ENCODE measurements at places on chromosomes 3 and 15.

DNA sequence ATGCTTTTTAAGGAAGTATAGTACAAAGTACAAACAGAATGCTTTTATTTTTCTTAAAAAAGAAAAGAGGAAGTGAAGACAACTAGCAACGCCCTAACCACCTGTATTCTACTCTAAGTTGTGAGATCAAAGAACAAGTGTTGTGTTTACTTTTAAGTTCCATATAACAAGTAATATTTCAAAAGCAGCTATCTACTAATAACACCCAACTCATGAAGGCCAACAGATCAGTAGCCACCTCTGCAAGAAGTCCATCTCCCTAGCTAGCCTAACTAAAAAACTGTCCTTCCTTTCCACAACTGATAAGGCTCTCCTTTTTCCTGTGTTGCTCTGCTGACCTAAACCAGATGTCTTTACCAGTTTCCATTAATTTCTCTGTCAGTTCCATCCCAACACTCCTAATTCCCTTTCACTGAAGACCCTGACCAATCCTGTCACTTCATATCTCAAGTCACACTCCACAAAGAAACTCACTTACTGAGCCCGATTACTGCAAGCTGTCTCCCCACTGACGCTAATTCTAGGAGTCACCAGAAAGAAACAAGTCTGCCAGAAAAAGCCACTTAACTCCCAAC, 26.9 kb downstream of the PHC3 start:
- no peak for DNase-seq

DNA sequence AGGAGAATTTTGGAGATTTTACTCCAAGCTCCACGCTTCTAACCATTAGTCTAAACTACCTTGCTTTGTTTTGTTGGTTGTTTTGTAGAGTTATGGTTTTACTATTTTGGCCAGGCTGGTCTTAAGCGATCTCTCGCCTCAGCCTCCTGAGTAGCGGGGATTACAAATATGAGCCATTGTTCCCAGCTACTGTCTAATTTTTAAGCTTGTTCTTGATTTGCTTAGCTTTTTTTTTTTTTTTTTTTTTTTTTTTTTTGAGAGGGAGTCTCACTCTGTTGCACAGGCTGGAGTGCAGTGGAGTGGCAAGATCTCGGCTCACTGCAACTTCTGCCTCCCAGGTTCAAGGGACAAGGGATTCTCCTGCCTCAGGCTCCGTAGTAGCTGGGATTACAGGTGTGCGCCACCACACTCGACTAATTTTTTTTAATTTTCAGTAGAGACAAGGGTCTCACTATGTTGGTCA, 28.5 kb downstream of the EFCAB12 start:
- no peak for DNase-seq

GRCh38 chr3:139935866-139936817, 1.2 kb downstream of the CLSTN2 start:
- DNase-seq = peak; percentile 59

GRCh38 chr15:61195116-61196002, 33.7 kb downstream of the RORA start:
- no peak for DNase-seq

DNA sequence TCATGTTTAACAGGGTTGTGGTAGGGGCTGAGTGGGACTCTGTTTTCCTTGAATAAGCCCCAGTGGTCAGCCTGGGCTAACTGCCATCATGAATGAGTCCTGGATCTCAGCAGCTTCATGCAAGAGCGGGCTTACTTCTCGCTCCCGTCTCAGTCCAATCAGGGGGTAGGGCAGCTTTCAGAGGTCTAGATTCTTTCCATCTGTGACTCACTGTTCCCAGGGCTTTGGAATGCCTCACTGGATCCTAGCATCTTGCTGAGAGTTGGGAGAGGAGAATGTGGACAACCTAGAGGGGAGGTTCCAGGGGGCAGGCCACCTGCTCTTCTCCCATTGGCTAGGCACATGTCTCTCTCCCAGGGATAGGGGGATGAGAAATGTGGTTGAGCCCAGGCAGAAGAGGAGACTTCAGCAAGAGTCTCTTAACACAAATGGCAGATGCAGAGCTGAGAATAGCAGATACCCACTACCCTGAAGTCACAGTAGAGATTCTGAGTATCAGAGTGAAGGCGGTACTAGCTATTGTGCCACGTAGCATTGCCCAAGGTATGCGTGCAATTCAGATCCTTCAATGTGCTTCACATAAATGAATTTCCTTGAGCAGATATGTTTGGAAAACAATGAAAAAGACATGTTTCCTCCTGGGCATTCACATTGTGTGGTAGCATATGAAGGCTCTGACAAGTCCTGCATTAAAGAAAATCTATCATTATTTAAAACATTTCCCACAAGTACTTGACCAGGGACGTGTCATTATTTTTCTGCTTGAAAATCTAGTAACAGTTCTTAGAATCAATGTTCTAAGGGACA, 257.7 kb upstream of the PROK2 start:
- no peak for DNase-seq

DNA sequence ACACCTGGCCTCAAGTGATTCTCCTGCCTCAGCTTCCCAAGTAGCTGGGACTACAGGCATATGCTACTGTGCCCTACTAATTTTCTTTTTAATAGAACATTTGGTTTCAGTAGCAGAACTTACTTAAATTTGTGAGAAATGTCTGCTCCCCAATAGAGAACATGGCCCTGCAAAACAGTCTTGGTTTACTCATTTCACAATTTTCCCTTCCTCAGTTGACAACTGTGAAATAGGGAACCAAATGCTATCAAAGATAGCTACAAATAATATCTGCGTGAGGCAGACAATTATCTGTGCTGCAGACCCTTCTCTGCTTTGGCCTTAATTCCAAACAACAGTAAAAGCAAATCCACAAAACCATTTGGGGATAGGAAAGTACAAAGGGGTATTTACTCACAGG, 22.6 kb downstream of the METTL6 start:
- no peak for DNase-seq

DNA sequence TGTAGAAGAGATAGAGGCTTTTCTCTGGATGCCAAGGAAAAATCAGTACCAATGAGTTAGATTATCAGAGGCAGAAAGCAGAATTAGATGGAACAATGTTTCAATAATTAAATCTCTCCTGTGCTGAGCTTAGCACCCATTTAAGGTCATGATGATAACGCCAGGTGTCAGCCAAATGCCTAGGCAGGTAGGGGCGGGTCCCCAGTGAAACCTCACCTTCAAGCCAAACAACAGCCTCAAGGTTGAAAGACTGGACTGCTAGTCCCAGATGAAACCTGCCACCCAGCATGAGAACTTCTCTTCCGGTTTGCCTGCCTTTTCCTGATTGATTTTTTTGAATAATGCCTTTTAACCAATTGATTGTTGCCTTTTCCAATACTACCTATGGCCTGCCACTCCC, 363.0 kb downstream of the PLOD2 start:
- DNase-seq = no peak

DNA sequence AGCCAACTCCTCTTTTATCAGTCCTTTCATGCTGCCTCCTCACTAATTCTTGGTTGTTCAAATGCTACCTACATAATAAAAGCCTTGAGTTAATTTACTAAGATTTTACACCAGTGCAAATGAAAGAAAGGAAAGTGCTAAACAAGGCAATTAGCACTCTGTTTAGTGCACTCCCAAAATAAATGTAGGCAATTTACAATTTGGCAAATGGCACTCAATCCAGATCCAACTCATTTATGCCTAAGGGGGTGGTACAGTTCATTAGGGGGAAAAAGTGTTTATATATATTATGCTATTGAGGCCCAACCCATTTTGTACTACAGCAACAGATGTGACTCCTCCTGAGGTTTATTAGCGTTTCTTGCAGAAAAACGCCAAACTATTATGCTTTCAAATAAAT, 370.1 kb downstream of the NR2F2 start:
- no peak for DNase-seq

DNA sequence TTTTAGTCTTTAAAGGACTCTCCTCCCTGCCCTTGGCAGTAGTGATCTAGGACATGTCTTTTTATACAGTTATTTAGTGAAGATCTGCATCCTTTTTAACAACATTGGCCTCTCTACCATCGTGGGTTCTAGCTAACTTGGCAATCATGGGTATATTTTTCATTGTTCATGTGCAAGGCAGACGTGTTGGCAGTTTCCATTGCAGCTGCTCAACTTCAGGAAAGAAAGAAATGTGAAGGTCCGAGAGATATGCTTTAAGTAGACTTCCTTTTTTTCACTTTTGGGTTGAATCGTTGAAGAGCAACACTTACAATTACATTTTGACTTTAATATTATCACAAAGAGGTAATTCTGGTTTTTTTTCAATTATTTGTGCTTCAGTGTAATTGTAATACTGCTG, 172.6 kb downstream of the SATB1 start:
- DNase-seq = no peak

- DNase-seq = no peak
Measured at GRCh38 chr3:17110660-17111396, 226.1 kb downstream of the PLCL2 start.

GRCh38 chr15:33094336-33094735, 100.2 kb downstream of the FMN1 start:
- DNase-seq = no peak

- no peak for DNase-seq
Measured at GRCh38 chr3:174333640-174334039, 525.5 kb upstream of the NAALADL2 start.

- no peak for DNase-seq
Measured at GRCh38 chr3:116785226-116785625, 75.6 kb downstream of the TUSC7 start.

GRCh38 chr15:80695099-80695910, at the start of gene ABHD17C:
Gene ABHD17C (plus strand): TSS chr15:80695310. CDS start chr15:80695430, 120 bp downstream.
- DNase-seq = peak; percentile 71

- peak; percentile 79 for DNase-seq
Measured at GRCh38 chr3:13019243-13020095, 53.8 kb downstream of the IQSEC1 start.

DNA sequence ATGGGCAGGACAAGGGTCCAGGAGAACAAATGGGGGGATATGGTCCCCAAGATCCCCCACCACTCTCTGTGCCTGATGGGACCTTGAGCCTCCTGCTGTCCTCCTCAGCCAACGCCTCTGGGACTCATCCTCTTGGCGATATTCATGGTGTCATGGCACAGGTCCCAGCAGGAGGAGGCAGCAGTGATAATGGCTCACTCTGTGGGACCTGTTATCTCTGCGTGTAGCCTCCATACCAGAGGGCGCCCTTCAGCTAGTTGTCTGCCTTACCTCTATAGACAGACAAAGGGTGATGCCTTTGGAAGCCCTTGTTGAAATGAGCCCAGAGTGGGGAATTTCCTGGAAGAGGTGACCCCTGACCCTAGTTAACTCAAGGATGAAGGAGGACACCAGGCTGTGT, 7.4 kb downstream of the ZBTB47 start:
- peak; percentile 63 for DNase-seq

GRCh38 chr3:194267744-194268653, 83.1 kb downstream of the CPN2 start:
- DNase-seq = peak; percentile 88

- DNase-seq = no peak
Measured at GRCh38 chr15:98799461-98800390, 151.4 kb downstream of the IGF1R start.

GRCh38 chr3:9147215-9147895, 102.1 kb downstream of the SRGAP3 start:
- DNase-seq = no peak

DNA sequence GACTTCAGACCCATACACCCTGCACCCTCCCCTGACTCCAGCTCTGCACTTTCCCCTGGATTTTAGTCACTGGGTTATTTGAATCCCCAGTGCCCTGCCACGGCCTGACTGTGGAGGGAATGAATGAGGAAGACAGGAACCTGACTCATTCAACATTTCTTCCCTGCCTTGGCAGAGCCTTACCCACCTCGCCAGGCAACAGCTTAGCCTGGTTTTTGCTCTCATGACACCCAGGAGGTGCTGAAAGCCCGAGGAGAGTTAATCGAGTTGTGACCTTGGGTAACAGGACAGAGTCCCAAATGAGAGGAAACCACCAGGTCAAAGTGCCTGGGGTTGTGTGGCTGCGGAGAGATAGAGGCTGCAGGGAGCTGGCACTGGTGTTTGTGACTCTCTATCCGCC, 128.3 kb downstream of the SMAD6 start:
- DNase-seq = peak; percentile 53

DNA sequence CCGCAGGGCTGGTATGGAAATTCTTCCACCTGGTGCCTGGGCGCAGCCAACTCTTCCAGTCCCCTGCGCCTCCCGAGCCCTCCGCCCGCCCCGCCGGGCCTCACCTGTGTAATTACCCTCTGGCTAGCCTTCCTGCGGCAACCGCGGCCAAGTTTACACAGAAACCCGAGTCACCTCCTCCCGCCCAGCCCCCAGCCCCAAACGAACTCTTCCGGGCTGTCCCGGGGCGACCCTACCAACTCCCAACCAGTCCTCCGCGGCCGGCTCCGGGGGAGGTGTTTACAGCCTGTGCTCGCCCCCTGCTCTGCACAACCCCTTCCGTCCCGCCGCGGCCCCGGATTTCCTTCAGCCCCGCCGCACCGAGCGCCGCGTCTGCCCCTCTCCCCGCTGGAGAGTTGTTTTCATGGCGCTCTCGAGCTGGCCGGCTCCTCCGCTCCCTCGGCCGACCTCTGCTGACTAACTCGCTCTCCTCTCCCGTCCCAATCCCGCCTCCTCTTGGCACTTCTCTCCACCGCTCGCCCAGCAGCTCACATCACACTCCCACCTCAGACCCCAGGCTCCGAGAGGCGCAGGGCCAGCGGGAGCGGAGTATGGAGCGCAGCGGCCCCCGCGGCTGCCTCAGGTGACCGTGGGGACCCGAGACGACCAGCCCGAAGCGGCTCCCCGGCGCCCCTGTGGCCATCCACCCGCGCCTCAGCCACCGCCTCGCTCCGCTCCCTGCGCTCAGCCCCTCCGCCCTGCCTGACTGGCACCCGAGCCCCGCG, 538 bp downstream of the ATOSA start:
- DNase-seq = peak; percentile 73

DNA sequence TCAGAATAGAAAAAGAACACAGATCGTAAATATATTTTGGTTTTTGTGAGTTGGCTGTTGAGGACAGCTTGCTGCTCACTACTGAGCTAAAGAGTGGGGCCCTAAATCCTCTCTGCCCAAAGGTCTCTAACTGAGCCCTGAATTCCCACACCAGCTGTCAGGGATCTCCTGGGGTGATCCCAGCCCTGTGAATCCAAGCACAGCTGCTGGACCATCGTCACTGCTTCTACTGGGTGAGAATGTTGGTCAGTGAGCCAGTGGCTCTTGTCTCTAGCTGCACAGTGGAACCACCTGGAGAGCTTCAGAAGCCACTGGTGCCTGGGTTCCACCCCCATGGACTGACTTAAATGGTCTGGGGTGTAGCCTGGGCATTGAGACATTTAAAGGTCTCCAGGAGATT, 90.5 kb upstream of the IL12A start:
- DNase-seq = no peak

DNA sequence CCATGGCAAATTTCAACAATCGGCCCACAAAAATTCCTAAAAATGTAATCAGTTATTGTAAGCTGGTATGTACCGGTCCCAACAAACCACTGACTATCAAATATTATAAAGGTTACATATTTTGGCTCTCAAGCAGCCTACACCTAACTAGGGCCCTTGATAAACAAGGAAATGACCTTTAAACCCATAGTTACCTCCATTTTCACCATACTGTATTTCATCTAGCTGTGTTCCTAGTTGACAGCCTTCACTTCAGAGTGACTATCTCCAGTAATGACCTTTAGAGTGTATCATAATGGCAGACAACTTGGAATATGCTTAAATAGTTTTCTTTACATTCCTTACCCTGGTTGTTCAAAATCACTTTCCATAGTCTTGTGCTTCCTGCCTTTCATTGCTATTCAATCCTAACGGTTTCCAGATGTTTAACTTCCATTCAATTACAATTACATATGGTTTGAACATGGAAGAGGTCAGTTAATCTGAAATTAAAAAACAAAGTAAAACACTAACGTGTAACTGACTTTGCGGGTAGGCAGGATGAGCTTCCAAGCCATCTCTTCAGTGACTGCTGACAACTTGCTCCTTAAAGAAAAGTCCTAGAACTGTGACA, 111.9 kb upstream of the TSC22D2 start:
- DNase-seq = no peak
